ENCODE measurements at places on chromosomes 5 and 9.

DNA sequence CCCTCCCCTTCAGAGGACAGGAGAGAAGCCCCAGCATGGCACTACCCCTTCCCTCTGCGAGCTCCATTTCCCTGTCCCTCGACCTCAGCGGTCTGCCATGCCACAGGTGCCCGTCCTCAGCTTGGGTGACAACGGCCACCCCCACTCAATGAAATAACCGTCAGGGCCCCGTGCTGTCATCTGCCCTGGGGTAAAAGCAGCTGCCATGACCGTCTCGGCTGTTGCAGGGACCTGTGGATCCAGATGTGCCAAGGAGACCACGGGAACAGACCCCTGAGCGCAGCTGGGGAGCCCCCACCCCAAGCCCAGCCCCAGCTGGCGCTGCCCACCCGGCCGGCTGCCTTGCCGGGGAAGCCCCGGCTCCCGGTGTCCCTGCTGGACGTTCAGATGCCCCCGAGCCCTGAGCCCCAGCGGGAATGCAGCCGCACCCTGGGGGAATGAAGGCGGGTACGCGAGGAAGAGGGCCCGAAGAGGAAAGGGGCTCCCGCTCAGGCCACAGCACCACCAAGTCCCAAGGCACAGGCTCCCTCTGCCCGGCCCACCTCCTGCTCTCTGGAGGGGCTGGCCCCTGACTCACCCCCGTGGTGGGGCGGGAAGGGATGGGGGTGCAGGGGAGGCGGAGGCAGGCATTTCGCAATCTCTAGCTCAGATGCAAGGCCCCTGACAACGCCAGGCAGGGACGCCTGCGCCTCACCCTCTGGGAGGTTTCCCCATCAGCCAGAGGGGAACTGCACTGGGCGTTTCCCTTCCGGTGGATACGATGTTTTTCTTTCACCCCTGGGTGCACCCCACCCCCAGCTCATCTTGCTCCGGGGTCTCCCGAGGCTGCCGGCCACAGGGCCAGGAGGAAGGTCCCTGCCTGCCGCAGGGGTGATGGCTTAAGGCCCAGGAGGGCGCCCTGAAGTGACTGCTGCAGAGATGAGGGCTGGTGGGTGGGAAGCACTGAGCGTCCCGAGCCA is 49.2 kb downstream of the NACC2 start:
- DNase-seq, result no peak

DNA sequence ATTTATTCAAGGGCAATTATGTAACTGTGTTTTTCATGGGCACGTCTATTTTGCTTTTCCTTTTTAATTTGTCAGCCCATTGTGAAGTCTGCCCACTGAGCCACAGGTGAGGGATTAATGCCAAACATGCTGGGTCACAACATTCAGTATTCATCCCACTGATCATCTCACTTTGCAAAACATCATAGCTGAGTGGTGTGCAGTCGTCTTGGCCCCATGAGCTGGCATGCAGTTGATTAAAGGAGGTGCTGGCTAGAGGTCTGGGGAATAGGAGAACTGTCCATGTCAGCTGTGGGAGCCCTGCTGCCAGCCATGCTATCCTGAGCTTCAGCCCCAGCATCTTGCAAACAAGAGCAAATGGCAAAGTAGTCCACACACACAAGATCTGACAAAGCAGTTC is 11.7 kb upstream of the ESM1 start:
- DNase-seq, result no peak

DNA sequence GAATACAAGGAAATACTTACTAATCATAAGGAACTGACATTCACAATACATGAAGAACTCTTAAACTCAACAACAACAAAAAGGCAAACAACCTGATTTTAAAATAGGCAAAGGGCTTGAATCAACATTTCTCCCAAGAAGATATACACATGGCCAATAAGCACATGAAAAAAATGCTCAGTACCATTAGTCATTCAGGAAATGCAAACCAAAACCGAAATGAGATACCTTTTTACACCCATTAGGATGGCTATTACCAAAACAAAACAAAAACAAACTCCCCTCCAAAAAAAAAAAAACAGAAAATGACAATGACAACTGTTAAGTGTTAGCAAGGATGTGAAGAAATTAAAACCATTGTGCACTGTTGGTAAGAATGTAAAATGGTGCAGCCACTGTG is 104.1 kb upstream of the ZNF462 start:
- DNase-seq, result no peak

- no peak for DNase-seq
These were observed 85.7 kb upstream of the TNFAIP8 start for GRCh38 chr5:119270121-119270565.

DNA sequence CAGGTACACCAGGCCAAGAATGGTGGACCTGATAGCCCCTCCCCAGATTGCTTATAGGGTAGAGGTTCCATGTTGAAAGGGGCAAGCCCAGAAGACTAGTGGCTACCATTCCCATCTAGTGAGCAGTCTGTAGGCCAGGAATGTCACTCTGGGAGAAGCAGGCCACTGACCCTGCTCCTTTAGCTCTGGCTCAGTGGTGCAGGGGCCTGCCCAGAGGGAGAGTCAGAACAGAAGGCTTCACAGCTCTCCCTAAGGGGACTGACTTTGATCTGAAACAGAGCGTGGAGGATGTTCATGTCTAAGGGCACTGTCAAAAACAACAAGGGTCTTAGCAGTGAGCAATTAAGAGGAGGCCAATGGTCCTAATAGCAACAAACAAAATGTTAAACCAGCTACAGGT is 81.7 kb downstream of the ZNF354C start:
- no peak for DNase-seq

DNA sequence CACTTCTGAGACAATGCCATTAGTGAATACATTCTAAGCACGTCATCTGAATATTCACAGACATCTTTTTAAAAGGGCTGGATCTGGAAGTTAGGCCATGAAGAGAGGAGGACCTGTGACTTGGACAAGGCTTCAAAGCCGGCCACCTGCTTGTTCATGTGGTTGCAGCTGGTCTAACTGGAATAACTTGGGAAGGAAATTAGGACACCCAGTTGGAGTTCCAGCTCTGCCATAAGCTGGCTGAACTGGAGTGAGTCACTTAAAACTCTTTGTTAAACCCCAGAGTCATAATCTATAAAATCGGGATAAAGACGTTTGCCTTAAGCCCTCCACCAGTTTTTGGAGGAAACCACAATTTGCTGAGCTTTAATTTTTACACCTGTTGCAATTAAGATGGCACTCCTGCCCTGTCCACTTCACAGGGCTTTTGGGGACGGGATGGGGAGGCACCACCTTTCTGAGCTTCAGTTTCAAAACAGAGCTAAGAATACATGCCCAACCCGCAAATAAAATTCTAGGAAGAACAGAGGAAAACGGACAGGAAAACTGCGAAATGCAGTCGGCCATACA is 536 bp upstream of the STX17 start:
- DNase-seq, result no peak

DNA sequence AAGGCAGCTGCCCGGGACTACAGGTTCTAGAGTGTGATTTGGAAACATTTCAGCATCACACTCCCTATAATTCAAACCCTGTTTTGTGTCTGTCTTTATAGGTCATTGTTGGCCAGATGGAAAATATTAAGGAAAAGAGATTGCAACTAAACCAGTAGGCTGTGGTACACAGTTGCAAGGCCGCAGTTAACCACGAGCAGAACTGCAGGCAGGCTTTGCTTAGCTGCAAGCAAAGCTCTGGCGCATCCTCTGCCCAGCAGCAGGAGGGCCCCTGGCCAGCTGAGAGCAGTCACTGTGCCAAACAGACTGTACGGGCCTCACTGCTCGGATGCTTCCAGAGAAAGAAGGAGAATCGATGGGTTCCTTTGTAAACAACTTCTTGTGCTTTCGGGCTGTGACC is 204.5 kb downstream of the DENND1A start:
- no peak for DNase-seq

GRCh38 chr5:8333485-8333884 is 464.5 kb downstream of the MTRR start:
- no peak for DNase-seq

DNA sequence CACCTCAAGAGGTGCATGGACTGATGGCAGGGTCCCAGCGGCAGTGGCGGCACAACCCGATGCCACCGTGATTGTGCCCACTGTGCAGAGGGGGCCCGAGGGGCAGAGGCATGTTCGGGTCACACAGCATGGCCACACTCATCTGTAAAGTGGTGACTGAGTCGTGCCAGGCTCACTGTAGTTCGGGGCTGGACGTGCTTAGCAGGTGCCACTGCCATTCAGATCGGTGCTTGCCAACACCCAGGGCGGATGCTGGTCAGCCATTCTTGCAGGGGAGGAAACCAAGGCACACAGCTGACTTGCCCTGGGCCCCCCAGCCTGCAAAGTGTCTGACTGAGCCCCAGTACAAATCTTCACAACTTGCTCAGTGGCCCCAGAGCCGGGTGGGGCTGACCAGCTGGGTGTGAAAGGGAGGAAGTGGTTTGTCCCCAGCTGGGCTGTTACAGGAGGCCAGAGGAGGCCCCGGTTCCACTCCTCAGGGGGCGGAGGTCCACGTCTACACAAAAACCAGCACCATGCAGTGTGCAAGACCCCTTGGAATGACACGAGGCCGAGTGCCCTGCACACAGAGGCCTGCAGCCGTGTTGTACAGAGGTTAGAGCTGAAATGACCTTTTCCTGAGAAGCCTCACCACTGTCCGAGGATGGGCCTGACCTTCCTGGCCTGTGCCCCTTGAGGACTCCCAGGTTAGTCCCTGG is 17.9 kb downstream of the FGD3 start:
- no peak for DNase-seq

DNA sequence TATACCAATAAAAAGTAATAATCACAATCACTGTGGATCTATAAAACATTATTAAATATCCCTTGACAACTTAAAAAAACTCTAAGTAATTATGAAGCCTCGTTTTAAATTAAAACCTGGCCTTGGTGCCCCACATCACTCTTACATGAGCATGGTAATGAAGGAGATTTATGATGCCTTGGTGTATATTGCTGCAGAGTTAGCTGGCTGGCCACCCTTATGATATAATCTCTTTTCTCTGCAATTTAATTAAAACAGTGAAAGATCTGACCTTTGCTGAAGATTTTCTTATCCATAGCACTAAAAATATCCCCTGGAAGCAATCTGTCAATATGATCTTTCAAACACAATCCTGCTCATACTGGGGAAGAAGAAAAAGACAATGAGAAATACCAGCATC is 48.8 kb upstream of the PCSK1 start:
- DNase-seq, result no peak

GRCh38 chr9:128635266-128636023 is 21.2 kb downstream of the DYNC2I2 start:
- DNase-seq, result peak; percentile 68

DNA sequence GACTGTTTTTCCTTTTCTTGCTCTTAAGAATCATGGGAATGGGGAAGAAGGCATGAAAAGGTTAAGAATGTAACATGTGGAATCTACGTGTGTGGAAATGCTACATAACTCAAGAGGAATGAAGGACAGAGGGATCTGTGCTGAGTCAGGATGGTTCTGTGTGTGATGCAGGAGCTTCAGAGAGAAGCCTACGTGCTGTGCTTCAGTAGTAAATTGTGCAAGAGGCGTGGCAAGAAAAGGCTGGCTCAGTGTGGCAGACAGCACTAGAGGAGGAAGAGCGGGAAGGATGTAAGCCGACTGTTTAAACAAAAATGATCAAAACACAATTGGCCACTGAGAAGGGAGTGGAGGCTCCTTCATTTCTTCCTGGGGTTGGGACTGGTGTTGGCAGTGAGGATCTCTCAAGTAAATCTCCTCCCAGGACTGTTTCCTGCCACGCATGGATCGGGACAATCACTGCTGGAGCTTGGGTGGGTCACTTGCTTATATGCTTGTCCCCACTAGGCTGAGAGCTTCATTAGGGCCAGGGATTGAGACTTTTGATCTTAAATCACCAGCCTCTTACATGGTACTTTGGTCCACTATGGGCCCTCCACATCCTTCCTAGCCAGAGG is 59.4 kb upstream of the BASP1 start:
- no peak for DNase-seq

GRCh38 chr5:35668794-35669193 is 51.1 kb downstream of the SPEF2 start:
- DNase-seq, result no peak

GRCh38 chr9:82764061-82764668 is 298.8 kb downstream of the RASEF start:
- DNase-seq, result no peak

DNA sequence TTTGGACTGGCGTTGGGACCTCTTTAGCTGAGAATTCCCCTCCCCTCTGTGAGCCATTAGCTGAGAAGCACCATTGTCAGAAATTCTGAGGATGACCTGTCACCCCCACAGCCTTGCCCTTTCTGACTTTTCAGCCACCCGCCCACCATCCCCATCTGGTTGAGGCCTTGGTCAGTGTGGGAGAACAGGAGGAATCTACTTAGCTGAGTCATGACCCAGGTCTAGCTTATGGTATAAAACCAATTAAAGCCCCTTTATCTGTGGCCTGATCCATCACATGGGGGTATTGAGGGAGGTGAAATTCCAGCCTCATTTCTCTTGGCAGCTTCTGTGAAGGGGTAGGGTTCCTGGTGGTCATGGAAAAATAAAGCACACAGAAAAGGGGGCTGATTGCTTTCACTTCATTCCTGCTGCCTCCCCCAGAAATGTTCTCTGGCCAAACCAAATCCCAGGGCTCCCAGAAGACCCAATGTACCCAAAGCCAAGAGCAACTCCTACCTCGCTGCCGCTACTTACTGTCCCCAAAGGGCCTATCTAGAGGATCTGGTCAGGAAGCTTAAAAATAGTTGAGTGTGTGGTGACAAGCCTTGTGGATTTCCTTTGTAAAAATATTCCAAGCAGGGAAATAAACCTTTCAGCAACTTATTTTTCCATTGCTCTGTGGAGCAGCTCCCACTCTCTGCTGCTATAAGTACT is 174.8 kb upstream of the TNC start:
- no peak for DNase-seq

DNA sequence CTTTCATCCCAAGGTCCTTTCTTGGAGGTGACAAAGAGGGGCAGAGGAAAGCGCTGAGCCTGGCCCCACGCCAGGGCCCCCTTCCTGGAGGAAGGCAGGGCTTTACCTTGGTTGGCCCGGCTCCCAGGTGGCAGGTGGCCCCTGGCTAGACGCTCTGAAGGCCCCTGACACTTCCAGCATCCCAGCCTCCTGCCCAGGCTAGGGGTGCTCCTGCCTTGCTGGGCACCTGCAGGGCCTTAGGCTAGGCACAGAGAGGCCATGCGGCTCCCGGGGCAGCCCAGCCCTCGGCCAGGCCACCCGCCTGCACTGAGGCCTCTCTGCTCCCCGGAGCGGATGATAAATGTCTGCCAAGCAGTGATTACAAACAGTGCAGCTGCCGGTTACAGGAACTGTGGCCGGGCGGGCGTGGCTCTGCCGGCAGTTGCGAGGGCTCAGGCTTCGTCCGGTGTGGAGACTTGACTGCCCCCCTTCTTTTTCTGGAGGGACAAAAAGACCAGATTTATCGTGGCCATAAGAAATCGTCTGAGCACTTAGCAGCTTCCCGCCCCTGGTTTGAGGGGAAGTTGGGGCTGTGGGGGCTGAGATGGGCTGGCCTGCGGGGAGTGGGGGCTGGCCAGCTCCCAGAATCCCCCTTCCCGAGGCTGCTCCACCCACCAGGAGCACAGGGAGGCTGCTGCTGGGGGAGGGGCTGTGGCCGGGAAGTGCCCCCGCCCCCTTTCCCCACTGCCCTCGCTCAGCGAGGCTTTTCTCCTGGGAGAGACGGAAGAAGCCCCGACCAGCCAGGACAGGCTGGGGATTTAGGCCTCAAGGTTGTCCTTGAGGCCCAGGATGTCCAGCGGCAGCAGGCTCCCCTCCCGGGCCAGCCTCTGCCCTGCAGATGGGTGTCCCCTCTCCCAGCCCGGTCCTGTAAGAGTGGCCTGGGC is 31.6 kb upstream of the UBAC1 start:
- peak; percentile 76 for DNase-seq

GRCh38 chr9:131001021-131001420 is 8.0 kb upstream of the LAMC3 start:
- DNase-seq, result no peak

- DNase-seq, result no peak
These were observed 139.8 kb downstream of the DOCK8 start for GRCh38 chr9:354453-354852.
